NK-92 treated with Interleukin-12 subunit alpha and Interleukin-12 subunit beta, amount 100 ng/mL, for 24 hours (cell line): ENCODE measurements at places on chromosomes 2 and 18.

- DNase-seq: no peak
Measured at GRCh38 chr2:17052001-17052400, 386.4 kb upstream of the CYRIA start.

DNA sequence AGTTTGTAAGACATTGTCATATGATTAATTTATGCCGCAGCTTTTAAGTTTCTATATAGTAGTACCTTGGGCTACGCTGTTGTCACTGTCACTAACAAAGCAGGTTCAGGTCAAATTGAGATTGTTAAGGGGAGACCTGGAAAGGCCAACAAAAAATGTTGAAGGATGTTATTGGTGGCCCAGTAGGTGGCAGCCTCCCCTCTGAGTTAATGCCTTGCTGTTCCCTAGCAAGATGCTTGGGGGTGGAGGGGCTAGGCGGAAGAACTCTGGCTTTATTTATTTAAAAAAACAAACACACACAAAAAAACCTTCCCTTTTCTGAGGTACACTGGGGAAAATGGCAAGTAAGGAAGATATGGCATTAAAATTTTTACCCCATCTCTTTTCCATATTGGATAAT lies 128.3 kb upstream of the ATP5MC3 start:
- peak; percentile 4 for DNase-seq

DNA sequence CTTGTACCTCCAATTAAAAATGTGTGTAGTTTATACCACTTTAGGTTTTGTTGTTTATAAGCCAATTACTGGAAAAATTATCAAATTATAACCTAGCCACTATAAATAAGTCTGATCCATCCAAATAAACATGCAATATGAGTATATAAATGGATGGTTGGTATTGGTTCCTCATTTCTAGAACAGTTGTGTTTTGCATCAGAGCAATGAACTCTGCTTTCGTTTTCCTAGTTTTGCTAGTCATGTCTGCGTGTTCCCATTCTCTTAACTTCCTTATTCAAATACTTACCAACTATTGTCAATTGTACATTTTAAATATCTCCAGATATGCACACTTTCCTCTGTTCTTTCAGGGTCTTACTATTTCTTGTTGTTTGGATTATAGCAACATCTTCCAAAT lies 641.7 kb downstream of the NR4A2 start:
- no peak for DNase-seq

GRCh38 chr2:173773076-173773475 lies 192.1 kb downstream of the SP3 start:
- DNase-seq: no peak

- no peak for DNase-seq
Measured at GRCh38 chr2:235262750-235263149, 231.1 kb upstream of the AGAP1 start.

- DNase-seq: no peak
Measured at GRCh38 chr18:78673516-78674321, 305.9 kb upstream of the SALL3 start.

DNA sequence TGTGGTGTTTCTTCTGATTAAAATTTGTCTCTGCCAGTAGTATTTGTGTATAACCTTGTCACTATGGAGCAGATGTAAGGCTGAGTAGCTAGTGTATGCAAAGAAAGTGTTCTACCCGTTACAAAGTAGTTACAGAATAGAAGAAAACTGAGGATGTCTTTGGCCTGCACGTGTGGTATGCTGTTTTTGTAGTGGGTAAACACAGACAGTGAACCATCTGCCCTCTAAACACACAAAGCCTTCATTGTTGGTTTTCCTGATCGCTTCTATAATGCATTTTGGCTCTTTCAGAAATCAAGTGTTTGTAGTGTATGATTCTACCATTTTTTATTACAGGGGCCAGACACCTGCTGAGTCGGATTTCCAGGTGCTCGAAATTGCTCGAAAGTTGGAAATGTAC lies 61.5 kb downstream of the FARP2 start:
- DNase-seq: no peak

DNA sequence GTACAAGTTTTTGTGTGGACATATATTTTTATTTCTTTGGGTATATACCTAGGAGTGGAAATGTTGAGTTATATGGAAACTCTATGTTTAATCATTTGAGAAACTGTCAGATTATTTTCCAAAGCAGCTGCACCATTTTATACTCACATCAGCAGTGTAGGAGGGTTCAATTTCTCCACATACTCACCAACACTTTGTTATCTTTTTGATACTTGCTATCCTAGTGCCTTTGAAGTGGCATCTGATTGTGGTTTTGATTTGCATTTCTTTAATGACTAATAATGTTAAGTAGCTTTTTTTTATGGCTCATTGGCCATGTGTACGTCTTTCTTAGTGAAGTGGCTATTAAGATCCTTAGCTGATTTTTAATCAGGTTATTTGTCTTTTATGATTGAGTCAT lies 64.7 kb upstream of the SLC8A1 start:
- DNase-seq: no peak

DNA sequence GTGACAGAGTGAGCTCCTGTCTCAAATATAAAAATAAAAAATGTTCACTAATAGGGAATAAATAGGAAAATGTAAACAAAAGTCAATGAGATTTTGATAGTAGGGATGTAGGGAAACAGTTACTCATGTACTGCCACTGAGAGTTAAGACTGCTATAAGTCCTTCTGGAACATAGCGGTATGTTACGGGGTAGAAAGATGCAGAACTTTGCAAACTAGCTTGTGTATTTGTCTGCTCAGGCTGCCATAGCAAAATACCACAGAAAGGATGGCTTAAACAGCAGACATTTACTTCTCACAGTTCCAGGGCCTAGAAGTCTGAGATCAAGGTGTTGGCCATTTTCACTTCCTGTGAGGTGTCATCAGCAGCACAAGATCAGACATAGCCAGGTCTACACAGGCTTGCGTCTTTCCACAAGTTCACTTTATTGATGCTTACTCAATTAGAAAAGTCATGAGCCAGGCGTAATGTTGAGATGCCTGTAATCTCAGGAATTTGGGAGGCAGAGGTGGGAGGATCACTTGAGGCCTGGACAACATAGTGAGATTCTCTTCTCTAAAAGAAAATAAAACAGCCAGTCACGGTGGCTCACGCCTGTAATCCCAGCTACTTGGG lies 8.8 kb downstream of the TXNDC2 start:
- no peak for DNase-seq

DNA sequence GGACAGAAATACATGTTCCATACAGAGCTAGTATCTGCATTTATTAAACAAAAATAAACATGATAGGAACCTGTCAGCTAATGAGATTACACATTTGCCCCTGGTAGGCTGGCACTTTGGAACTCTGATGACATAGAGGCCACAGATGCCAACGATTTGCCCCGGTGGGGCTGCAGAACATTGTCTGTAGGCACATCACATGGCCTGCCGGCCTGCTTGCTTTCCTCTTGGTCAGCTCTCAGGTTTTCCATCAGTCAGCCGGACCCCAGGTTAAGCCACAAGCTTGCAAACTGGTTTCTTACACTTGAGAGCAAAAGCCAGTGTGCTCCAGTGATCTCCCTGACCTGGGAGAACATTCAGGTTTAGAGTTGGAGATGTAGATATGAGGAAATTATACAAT lies 60.3 kb downstream of the CRACDL start:
- no peak for DNase-seq

- DNase-seq: no peak
Measured at GRCh38 chr2:235514627-235515363, 21.0 kb downstream of the AGAP1 start.

DNA sequence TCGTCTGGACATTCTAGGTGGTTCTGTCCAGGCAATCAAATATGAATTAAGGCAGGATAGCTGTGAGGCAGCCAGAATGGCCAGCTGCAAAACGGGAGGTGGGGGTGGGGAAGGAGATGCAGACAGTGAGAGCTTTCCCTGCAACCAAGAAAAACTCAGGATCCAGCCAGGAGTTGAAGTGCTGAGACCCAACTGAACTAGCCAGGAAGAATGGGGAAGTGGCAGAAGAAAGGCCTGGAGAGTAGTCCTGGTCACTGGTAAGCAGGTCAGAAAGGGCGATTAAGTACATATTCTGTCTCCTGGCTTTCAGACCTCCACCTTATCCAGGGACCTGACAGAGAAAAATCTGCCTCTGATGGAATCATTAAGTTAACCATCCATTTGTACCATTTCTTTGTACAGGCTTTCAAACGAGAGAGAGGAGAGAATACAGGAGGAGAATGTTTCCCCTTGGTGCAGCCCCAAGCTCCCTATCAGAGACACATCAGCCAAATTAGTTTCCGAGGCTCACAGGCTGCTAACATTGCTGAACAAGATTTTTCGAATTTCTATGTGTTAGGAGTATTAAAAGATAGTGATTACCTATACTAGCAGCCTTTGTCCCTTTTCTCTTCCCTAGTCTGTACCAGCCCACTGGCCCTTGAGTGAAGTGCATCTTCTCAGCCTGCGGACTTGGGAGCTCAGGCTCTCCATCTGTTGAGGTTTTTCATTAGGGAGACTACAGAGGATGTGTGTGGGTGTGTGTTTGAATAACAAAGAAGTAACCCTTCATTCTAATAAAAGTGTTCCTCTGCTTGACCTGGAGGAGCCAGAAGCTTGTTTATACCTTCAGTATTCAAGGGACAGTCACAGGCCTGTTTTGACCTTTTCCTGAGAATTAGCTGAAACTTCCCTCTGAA lies 12.5 kb upstream of the HOXD1 start:
- DNase-seq: no peak

GRCh38 chr18:13993730-13994129 lies 78.4 kb upstream of the MC2R start:
- DNase-seq: no peak

DNA sequence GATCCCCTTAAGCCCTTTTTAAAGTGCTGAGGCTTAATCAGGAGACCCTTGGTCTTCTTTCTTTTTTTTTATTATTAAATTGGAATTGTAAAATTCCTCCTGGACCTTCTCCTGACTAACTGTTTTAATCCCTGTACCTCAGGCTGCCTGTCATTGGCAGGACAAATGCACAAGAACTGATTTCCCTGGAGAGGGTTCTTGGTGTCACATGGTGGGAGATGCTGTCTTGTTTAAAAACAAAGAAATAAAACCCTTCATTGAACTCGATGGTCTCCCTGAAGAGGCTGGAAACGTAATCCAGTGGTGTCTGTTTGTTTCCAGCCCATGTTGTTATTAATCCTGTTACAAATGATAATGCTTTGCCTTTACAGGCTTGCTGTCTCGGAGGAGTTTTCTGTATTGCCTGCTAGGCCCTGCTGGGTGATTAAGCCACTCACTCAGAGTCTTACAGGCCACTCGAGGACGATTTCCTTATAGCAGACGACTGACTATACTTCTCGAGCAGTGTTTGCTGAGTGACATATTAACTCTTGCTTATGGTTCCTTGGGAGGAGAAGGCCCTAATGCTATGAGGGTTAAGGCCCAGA lies 100.5 kb upstream of the MGAT5 start:
- no peak for DNase-seq

DNA sequence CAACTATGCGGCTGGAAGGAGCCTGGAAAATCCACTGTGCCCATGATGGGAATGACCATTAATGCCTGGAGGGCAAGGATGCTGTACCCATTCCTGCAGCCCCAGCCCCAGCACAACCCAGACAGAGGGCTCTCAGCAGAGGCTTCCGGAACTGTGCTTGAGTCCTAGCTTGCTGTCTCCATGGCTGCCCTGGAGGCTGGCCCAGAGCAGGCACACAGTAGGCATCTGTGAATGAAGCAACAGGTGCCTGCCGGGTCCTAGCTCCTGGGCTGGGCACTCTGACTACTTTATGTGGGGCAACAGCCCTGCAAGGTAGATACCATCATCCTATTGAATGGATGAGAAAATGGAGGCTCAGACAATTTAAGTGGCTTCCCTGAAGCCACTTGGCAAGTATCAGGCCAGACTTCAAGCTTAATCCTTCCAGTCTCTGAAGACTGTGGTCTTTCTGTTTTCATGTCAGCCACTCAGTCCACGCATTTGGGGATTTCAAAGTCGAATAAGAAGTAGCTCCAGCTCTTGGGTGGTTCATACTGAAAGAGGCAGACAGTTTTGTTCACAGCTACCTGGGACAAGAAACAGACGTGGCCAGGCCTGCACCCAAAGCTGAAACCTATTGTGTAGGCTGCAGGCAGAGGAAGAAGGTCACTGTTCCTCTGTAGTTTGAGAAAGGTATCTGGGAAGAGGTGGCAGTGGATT lies 237.5 kb downstream of the ZBTB7C start:
- DNase-seq: no peak

GRCh38 chr2:168594778-168595177 lies 138.7 kb downstream of the CERS6 start:
- DNase-seq: no peak

GRCh38 chr2:150788426-150789140 lies 301.1 kb upstream of the RND3 start:
- DNase-seq: no peak

- no peak for DNase-seq
Measured at GRCh38 chr2:111157071-111157661, 36.5 kb downstream of the BCL2L11 start.

GRCh38 chr2:62489702-62490101 lies 16.3 kb downstream of the TMEM17 start:
- no peak for DNase-seq

DNA sequence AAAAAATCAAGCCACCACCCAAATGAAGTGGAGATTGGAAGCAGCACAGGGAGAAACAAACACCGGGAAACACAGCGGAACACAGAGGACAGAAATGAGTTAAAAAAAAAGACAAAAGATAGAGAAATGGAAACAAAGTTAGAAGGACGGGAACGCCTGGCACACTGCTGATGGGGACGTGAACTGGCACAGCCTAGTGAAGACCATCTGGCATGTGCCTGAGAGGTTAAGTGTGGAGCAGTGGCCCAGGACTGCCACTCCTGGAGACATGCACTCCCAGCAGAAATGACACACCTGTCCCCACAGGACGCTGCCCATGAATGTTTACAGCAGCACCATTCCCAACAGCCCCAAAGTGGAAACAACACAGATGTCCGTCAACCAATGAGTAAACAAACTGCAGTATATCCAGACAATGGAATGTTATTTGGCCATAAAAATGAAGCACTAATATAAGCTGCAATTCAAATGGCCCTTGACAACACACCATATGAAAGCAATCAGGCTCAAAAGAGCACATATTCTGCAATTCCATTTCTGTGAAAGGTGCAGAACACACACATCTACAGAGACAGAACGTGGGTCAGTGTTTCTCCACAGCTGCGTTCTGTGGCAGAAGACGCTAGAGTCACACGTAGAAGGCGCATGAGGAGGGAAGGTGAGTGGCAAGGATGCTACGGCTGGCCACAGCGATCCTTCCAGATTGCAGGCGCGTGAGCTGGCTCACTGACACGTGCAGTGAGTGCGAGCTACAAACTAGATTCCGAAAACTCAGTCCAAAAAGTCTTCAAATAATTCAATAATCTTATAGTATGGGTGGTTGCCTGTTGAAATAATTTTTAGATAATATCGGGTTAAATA lies 24.6 kb downstream of the THAP4 start:
- no peak for DNase-seq

- no peak for DNase-seq
Measured at GRCh38 chr2:131036269-131036668, 57.0 kb downstream of the FAM168B start.

DNA sequence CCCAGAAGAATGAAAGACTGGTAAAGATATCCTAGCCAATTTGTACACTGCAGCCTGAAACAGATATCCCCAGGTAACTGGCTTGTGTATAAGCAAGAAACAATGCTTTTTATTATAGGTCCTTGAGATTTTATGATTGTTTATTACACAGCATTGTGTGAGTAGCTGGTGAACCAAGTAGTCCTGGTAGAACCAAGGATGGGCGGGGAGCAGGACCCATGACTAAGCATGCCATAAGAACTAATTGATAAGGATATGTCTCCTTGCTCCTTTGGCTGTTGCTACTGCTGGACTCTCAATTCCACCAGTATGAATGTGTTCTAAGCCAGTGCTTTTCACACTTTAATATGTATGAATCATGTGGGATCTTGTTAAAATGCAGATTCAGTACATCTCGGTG lies 12.3 kb upstream of the ALMS1 start:
- no peak for DNase-seq

- no peak for DNase-seq
Measured at GRCh38 chr2:111053825-111054515, 66.7 kb upstream of the BCL2L11 start.
